Myometrial cell (primary cell): ENCODE measurements at places on chromosomes 6 and 20. TPM values are rescaled to one million over a fixed set of nuclear protein-coding genes. Genes with fewer than 3 reads are reported as not detected.

The SAMD10 gene
- 1.4 and 2.1 TPM in 2 replicates for total RNA-seq

The ECT2L gene
- not detected in 2 replicates for total RNA-seq

The ANKRD66 gene
- not detected in 2 replicates for total RNA-seq

The CPNE5 gene
- total RNA-seq, result not detected in 2 replicates

The TP53TG5 gene
- 3.2 TPM in 1 of 2 replicates, not detected in the other for total RNA-seq

The BEND3 gene
- total RNA-seq, result 0.71 and 0.86 TPM in 2 replicates

The ROMO1 gene
- 638 and 750 TPM in 2 replicates for total RNA-seq

The C20orf173 gene
- total RNA-seq, result not detected in 2 replicates

The CLVS2 gene
- total RNA-seq, result under 0.01 TPM in 1 of 2 replicates, not detected in the other

The CRISP2 gene
- not detected in 2 replicates for total RNA-seq

The MEP1A gene
- total RNA-seq, result not detected in 2 replicates

The MATN4 gene
- total RNA-seq, result not detected in 2 replicates

The TXNDC5 gene
- total RNA-seq, result 503 and 522 TPM in 2 replicates

The SLC22A1 gene
- total RNA-seq, result not detected in 2 replicates

The RIPPLY2 gene
- not detected in 2 replicates for total RNA-seq

The MTFR2 gene
- total RNA-seq, result 6.0 and 8.1 TPM in 2 replicates

The BPI gene
- not detected in 2 replicates for total RNA-seq

The TCF21 gene
- under 0.01 and 0.58 TPM in 2 replicates for total RNA-seq

The RAB32 gene
- 161 and 187 TPM in 2 replicates for total RNA-seq

The SMAP1 gene
- total RNA-seq, result 12.7 and 16.8 TPM in 2 replicates

The FGD2 gene
- not detected in 2 replicates for total RNA-seq

The CPXM1 gene
- 6.4 and 10.1 TPM in 2 replicates for total RNA-seq

The DLK2 gene
- 0.86 and 2.3 TPM in 2 replicates for total RNA-seq

The TBC1D22B gene
- 7.2 and 9.2 TPM in 2 replicates for total RNA-seq

The POFUT1 gene
- 63.4 and 78.7 TPM in 2 replicates for total RNA-seq

The PI16 gene
- total RNA-seq, result not detected in 2 replicates

The PHACTR1 gene
- not detected in 2 replicates for total RNA-seq

The NR2E1 gene
- total RNA-seq, result not detected in 2 replicates

The PRICKLE4 gene
- not detected in 2 replicates for total RNA-seq

The FOXF2 gene
- not detected in 2 replicates for total RNA-seq

The CYP24A1 gene
- not detected in 2 replicates for total RNA-seq

The WFDC2 gene
- total RNA-seq, result not detected in 2 replicates

The TRAPPC3L gene
- not detected in 2 replicates for total RNA-seq

The MAN1A1 gene
- total RNA-seq, result 31.4 and 41.6 TPM in 2 replicates

The ZNF343 gene
- total RNA-seq, result 6.9 and 8.6 TPM in 2 replicates

The CITED2 gene
- total RNA-seq, result 377 and 416 TPM in 2 replicates

The TRIM27 gene
- total RNA-seq, result 51.9 and 55.4 TPM in 2 replicates

The NRSN1 gene
- total RNA-seq, result not detected in 2 replicates
